Right lobe of liver (tissue), 6 donors: ENCODE measurements at places on chromosomes 2 and 18.

- DNase-seq, result peak; percentile 81
Observed at GRCh38 chr2:233822101-233822771, 32.1 kb downstream of the HJURP start.

- DNase-seq, result no peak
Observed at GRCh38 chr2:24970483-24971285, 1.1 kb downstream of the DNAJC27 start.

GRCh38 chr2:227597998-227598397, 695 bp upstream of the SCYGR2 start:
- DNase-seq, result no peak

DNA sequence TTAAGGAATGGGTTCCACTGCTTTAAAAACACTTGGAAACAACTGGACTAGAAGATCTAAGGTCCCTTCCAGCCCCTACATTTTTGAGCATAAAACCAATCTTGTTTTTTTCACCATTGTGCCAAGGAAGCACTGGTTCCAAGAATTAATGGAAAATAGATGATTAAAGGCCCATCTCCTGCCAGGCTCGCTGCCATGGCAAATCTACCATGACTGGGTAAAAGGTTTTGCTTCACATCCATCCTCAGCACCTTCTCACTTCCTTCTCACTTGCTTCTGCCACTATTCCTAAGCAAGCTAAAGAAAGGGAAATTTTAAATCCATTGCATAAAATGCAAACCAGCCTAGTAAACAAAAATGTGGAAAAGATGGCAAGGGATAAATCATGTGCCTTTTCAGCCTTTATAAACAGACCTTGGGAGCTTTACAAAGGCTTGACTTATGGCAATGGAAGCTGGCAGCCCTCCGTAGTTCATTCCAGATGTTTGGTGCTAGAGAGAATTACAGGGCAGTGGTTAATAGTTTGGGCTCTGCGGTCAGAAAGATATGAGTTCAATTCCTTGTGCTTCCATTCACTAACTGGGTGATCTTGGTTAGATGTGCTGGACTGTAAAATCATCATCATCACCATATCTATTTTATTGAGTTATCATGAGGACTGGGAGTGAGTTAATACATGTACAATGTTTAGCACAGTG, 27.0 kb upstream of the ST3GAL5 start:
- DNase-seq, result no peak

DNA sequence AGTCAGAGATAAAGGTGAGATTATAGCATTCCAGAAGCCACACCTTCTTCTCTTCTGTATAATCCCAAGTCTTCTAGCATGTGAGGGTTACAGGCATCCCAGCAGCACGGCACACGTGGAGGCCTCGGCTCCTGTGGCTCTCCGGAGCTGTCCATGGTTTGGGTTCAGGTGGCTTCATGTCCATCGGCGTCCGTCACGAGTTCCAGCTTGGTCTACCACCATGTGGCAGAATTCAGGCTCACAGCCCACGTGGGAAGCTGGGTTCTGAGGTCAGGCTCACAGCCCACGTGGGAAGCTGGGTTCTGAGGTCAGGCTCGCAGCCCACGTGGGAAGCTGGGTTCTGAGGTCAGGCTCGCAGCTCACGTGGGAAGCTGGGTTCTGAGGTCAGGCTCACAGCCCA, 378.3 kb upstream of the SALL3 start:
- no peak for DNase-seq

- no peak for DNase-seq
Observed at GRCh38 chr2:120963997-120964705, 228.5 kb downstream of the GLI2 start.

DNA sequence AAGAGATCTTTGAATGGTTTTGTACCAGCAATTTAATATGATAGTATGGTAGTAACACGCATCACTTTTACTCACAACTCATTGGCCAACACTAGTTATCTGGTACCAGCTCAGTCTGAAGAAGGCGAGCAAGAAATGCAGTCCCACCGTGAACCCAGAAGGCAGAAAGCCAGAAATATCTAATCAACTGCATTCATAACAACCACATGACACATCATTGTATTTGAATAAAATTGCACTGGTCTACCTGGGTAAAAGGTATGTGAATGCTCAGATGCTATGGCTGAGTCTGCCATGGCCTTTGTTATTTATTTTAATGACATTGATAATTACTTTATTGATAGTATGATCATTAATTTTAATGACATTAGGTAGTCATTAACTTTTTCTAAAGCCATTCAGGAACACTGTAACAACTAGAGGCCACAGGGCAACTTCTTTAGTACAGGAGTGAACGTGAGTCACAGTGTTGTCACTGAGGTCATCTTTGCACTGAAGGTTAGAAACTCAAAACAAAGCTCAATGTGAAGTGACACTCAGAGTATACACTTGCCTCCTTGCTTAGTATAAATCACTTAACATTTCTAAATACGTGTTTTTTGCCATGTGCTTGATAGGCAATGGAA, 475.6 kb upstream of the TNP1 start:
- DNase-seq, result no peak

DNA sequence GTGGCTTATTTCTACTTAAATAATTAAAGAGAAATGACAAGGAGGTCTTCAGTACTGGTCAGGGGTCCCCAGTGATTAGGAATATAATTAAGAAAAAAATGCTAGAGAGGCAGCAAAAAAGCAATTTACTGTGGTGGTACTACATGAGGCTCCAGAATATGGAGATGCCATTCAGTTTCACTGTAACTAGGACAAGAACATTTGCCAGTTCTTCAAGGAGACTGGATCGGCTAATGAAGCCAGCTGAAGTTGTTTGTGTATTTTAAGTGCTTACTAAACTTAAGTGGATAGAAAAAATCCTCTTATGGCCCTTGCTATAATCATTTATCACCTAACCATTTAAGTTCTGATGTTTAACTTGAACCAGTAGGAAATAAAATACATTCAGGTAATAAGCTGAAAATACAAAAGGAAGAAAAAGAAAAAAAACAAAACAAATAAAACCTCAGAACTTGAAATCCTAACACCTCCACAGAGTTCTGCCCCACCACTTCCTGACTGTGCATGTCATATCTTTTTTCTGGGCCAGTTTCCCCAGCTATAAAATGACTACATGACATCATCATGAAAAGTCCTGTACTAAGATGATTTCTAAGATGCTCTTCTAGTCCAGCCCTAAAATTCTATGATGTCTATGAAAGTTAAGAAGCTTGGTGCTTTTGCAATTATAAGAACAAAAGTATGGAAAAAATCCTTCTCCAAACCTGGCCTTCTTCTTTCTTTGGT, 98.0 kb downstream of the TRABD2A start:
- DNase-seq, result no peak

GRCh38 chr2:29417630-29418029, 302.4 kb downstream of the CLIP4 start:
- no peak for DNase-seq

GRCh38 chr2:96233880-96234316, 25.3 kb upstream of the STARD7 start:
- no peak for DNase-seq

GRCh38 chr2:60366135-60366712, 187.2 kb downstream of the BCL11A start:
- no peak for DNase-seq

DNA sequence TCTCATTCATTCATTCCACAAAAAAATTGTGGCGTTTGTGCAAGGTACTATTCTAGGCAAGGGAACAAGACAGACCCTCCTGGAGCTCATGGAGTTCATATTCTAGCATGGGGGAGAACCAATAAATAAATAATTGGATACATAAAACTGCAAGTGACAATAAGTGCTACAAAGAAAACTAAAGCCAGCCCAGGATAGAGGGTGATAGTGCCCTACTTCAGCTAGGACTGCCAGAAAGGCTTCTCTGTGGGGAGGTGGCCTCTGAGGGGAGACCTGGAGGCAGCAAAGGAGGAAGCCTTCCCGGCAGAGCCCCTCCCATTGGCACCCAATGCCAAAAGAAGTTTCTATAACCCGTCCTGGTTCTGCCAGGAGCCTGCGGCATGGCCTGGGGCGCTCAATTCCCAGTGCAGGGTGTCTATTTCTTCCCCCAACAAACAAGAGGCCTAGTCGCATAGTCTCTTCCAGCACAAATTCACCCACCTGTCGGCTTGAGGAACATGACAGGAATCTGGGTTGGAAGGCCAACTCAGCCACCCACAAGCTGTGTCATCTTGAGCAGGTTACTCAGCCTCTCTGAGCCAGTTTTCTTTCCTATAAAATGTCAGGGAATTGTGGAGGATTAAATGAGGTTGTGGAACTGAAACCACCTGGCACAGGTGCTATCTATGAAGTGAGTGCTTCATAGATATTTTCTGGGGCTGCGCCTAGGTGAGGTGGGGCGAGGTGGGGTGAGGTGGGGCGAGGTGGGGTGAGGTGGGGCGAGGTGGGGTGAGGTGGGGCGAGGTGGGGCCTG, 94.3 kb downstream of the ZFP36L2 start:
- no peak for DNase-seq

- DNase-seq, result no peak
Observed at GRCh38 chr2:212845941-212846340, 305.5 kb downstream of the IKZF2 start.

DNA sequence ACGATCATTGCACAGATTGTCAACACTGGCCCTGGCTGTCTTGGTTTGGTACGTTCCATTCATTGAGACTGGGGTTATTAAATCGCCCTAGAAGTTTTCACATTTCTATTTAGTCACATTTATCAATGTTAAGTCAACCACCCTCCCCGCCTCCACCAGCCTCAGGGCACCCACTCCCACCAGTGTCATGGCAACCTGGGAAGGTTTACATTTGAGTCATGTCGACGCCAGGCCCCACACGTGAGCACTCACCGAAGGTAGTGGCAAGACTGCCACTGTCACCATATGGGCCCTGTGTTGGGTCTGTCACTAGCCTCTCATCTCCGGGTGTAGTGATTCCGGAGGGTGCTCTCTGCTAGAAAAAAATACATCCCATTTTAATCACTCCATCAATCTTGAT, 194.2 kb downstream of the TWIST2 start:
- no peak for DNase-seq

GRCh38 chr18:12369211-12369610, 7.8 kb downstream of the AFG3L2 start:
- no peak for DNase-seq
